Fibroblast of lung (primary cell): ENCODE measurements at places on chromosomes 1 and 21.

DNA sequence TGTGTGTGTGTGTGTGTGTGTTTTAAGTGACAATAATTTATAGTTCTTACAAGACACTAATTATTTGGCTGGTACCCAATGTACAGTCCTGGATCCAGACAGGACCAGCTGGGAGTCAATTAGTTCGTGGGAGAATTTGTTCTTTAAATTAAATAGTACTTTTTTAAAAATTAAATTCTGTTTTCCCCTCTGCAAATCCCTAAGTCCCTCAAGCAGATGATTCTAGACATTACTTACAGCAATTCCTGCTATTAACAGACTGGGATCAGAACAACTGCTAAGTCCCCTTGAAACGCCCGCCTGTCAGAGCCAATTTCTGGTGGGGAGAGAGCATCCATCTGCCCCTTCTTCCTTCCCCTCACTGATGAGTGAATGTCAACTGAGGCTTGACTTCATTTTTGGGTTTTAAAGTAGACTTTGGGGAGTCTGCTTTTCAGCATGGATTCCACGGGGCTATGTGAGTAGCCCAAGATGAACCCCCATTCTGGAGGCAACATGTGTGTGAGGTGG, 83.9 kb downstream of the SMYD2 start:
- no peak for DNase-seq

DNA sequence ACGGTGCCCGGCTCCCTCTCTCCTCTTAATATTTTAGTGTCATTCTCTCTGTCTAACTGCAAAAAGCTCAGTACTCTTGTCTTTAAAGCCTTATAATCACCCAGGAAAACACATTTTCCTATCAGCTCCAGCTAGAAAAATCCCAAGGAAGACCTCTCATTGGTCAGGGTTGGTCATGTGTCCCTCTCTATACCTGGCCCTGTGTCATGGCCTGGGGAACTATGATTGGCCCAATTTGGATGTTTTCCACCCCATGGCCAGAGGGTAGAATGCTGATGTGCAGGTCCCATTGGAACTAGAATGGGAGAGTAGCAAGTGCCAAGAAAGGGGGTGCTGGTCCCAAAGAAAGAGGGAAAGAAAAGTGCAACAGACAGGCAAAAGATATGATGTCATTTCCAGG, 27.3 kb downstream of the CAMK2N1 start:
- no peak for DNase-seq

GRCh38 chr1:192445839-192446489, 129.2 kb downstream of the RGS21 start:
- peak; percentile 40 for DNase-seq

GRCh38 chr21:35197992-35198431, 148.9 kb upstream of the RUNX1 start:
- peak; percentile 98 for DNase-seq

GRCh38 chr1:183230413-183230812, 44.3 kb downstream of the LAMC2 start:
- DNase-seq: peak; percentile 61

DNA sequence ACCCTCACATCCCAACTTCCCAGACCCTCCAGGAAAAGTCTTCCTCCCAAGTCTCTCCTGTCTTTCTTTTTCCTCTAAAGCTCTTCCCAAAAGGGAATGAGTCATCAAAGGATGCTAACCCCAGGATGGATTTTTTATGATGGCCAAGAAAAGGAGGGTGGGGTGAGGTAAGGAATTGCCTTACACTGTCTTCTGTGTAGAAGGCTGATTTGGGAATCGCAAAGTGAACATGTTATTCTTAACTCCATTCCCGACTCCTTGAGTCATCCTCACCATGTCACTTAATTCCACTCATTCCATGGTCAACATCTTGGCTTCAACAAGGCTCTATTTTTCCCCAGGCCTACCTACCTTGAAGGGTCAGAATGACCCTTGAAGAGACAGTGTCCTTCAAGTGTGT, 44.0 kb downstream of the TBX15 start:
- DNase-seq: peak; percentile 12

- no peak for DNase-seq
Measured at GRCh38 chr21:26555540-26556146, 17.4 kb downstream of the CYYR1 start.

DNA sequence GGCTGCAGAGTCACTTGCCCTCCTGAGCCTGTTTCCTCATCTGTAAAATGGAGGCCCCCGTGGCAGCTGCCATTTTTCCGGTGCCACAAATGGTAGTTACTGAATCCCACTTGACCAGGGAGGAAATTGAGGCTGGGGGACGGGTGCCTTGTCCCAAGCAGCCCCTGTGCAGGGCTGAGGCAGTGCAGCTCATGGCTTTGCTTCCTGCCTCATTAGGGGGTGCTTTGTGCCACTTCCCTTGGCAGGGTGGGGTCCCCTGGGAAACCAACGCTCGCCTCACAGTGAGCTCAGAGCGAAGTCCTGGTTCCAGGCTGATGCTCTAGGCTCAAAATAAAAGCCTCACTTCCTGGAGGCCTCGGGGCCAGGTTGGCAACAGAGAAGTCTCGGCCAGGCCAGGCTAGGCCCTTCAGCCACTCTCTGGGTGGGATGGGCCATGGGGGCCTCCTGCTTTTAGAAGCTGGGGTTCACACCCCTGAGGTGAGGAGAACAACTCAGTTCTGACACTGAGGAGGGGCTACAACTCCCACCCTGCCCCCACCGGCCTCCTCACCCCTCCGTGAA, 6.8 kb downstream of the LAPTM5 start:
- no peak for DNase-seq

- peak; percentile 17 for DNase-seq
Measured at GRCh38 chr1:45686015-45686287, 382 bp downstream of the GPBP1L1 start.

- no peak for DNase-seq
Measured at GRCh38 chr1:245181158-245181517, 26.4 kb downstream of the KIF26B start.

DNA sequence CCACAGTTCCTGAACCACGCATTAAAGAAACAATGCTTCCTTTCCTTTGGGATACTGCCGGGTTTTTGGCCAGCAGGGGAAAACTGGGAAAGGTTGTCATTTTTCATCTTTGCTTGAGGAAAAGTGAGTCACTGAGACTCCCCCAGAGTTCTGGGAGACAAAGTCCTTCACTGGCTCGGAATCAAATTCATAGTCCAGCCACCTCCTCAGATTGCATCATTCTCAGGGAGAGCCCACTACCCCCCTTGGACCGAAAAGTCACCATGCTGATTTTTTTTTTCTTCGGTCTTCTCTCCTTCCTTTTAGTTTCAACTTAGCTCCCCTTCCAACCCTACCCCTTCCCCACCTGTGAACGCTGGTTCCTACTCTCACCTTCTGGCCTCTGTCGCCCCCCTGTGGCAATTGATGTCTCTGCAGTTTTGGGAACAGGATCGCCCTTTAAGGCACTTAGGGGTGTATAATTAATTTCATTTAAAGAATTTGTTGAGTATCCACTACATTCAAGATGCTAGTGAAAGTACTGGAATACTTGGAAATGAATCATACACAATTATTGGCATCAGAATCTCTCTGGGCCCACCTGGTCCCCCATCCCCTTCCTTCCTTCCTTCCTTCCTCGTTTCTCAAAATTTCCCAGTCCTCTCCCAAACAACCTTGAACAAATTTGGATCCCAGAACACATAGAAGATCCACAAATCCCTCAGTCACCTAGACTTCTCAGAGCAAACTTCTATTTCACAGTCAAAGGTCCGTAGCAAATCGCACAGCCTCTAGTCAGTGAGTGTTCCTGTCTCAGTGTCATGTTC, 6.9 kb downstream of the ACKR1 start:
- peak; percentile 47 for DNase-seq

DNA sequence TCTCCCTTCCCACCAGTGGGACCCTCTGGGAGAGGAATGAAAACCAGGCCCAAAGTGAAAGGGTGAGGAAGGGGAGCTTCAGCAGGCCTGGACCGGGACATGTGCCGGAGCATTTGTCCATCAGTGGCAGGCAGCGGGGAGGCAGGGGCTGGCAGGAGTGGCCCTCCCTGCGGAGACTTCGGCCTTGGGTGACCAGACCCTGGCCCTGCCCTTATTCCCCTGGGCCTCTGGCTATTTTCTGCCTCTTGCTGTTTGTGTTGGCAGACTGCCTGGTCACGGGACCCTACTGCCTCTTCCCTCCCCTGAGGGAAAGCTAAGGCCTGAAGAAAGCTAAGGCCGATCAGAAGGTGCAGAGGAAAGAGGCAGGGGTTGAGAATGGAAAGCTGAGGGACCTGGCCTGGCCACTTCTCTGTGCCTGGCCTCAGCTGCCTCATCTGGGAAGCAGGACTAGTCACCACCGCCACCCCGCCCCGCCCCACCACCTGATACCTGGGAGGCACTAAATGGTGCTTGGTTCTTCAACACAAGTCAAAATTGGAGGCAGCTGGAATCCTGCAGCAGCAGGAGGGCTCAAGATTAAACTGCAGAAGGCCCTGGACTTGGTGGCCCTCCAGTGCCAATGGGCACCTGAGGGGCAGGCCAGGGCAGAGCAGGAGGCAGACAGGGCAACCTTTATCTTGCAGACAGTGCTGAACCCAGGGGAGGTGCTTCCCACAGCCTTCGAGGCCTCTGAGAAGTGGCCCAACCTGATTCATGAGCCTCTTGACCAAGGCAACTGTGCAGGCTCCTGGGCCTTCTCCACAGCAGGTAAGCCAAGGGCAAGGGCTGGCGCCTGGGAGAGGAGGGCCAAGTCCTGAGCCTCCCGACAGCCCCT, 7.9 kb downstream of the TINAGL1 start:
- DNase-seq: no peak

GRCh38 chr1:66346057-66346795, 187.7 kb upstream of the SGIP1 start:
- DNase-seq: no peak

GRCh38 chr1:117584181-117584580, 21.7 kb upstream of the TENT5C start:
- no peak for DNase-seq

GRCh38 chr1:163730411-163730821, 408.7 kb downstream of the NUF2 start:
- DNase-seq: peak; percentile 45

DNA sequence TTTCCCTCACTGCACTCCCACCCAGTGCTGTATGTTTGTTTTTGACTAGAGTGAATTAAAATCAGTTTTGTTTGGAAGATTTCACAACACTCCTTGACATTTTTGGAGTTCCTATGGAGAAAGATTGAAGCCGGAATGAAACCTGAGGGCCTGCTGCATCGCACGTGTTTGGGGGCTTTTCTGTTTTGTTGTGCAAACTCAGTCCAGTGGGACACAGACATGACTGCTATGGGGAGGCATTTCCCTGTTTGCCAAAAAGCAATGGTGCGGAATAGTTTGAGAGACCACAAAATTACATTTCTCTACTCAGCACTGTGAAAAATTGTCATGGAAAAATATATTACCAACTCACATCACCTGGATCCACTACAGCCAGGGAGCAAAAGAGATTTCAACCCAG, 43.8 kb upstream of the KCNE2 start:
- peak; percentile 59 for DNase-seq

DNA sequence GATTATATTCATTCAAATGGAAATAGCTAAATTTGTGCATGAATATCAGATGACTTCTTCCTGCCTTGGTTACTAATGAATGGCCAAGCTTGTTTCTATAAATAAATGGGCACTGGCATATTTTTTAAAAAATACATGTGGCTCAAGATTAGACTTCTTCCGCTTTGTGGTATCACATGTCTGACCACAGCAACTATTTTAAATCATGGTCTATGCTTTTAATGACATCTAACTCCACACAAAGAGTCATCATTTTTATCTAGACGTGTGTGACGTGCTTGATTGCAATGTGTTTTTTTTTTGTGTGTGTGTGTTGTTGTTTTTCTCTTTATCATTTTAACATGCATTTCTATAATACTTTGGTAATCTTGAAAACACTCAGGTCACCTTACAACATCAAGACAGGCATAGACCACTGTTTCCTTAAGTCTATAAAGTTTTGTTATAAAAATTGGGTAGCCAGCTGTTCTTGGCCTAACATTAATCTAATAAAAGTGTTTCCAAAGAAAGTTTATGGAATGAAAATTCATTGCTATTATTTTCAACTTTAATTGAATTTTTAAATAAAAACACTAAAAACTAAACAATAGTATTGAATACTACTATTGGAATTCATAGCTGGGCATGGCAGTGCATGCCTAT, 29.5 kb downstream of the RGS1 start:
- DNase-seq: no peak

DNA sequence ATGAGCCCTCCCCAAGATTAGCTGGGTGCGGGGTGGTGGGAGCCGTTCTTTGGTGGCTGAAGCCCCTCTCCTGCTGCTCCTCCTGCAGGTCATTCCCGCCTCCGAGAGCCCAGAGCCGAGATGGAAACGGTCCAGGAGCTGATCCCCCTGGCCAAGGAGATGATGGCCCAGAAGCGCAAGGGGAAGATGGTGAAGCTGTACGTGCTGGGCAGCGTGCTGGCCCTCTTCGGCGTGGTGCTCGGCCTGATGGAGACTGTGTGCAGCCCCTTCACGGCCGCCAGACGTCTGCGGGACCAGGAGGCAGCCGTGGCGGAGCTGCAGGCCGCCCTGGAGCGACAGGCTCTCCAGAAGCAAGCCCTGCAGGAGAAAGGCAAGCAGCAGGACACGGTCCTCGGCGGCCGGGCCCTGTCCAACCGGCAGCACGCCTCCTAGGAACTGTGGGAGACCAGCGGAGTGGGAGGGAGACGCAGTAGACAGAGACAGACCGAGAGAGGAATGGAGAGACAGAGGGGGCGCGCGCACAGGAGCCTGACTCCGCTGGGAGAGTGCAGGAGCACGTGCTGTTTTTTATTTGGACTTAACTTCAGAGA, 448 bp downstream of the G0S2 start:
- DNase-seq: peak; percentile 41

DNA sequence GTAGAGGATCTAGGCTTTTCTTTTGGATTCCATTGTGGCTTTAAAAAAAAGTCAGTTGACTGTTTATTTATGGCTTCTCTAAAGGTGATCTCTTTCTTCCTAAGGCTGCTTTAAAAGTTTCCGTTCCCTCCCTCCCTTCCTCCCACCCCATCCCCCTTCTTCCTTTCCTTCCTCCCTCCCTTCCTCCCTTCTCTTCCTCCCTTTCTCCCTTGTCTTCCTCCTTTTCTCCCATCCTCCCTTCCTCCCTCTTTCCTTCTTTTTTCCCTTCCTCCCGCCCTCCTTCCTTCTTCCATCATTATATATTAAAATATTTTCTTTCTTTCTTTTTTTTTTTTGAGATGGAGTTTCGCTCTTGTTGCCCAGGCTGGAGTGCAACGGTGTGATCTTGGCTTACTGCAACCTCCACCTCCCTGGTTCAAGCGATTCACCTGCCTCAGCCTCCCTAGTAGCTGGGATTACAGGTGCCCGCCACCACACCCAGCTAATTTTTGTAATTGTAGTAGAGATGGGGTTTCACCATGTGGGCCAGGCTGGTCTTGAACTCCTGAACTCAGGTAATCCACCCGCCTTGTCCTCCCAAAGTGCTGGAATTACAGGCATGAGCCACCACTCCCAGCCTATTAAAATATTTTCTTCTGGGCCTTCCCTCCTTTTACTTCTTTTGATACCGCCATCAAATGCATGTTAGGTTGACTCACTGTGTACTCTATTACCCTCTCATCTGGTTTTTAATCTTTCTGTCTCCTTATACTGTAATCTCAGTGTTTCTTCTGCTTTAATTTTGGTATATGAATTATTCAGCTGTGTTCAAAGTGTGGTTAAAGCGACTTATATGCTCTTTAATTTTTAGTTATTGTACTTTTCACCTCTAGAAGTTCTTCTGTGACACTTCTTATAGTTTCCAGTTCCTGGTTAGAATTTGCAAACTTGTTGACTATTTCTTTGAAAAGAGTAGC, 59.2 kb upstream of the ATP5PO start:
- DNase-seq: no peak

GRCh38 chr1:63975481-63975880, 201.7 kb downstream of the ROR1 start:
- DNase-seq: no peak
